ENCODE measurements at places on chromosomes 7 and 10. TPM values are rescaled to one million over a fixed set of nuclear protein-coding genes. Genes with fewer than 3 reads are reported as not detected.

C10orf53 gene
- not detected for polyA plus RNA-seq

NRF1 gene
- 37.7 TPM for polyA plus RNA-seq

- no peak overlapping the region for H3K27ac ChIP-seq
- H3K4me3 ChIP-seq, result no peak overlapping the region
- H3K4me1 ChIP-seq, result no peaks in the 10 kb centered on the region
- no peak for DNase-seq
- no peaks in the 10 kb centered on the region for H3K36me3 ChIP-seq
- no peaks in the 10 kb centered on the region for H3K27me3 ChIP-seq
Observed at GRCh38 chr10:122232769-122233168, 38.3 kb upstream of the BTBD16 start.

- H3K4me3 ChIP-seq, result no peak overlapping the region
- H3K36me3 ChIP-seq, result no peaks in the 10 kb centered on the region
- H3K4me1 ChIP-seq, result no peaks in the 10 kb centered on the region
- H3K27ac ChIP-seq, result no peak overlapping the region
- no peaks in the 10 kb centered on the region for H3K27me3 ChIP-seq
- no peak for DNase-seq
Observed at GRCh38 chr7:24545215-24545614, 28.0 kb upstream of the PALS2 start.

GRCh38 chr7:24894429-24895221 is 85.4 kb downstream of the OSBPL3 start:
- no peaks in the 10 kb centered on the region for H3K36me3 ChIP-seq
- H3K27me3 ChIP-seq, result no peaks in the 10 kb centered on the region
- no peak for DNase-seq
- no peak overlapping the region for H3K27ac ChIP-seq
- H3K4me1 ChIP-seq, result peaks cover 20% of the 10 kb centered on the region
- no peak overlapping the region for H3K4me3 ChIP-seq

Data from naive thymus-derived CD4-positive, alpha-beta T cell (primary cell).